ENCODE measurements at places on chromosomes 1 and 21.

DNA sequence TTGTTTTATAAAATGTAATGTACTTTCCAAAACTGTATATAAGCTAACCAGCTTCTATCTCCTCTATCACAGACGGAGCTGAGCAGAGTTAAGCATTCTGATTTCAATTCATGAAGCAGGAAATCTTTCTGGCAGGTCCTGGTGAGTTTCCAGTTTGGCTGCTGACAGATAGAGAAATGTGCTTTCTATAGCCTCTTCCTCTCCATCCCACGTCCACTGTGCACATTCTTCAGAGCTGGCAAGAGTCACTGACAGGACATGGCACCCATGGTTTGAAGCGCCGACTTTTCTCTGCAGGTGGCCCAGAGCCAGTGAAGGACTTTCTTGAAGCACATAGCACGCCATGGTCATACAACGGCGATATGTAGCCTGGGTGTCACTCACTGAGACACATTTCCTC lies 52.3 kb upstream of the POU2F1 start:
- DNase-seq, result no peak

GRCh38 chr1:24147194-24147593 lies 4.3 kb upstream of the IL22RA1 start:
- DNase-seq, result no peak

DNA sequence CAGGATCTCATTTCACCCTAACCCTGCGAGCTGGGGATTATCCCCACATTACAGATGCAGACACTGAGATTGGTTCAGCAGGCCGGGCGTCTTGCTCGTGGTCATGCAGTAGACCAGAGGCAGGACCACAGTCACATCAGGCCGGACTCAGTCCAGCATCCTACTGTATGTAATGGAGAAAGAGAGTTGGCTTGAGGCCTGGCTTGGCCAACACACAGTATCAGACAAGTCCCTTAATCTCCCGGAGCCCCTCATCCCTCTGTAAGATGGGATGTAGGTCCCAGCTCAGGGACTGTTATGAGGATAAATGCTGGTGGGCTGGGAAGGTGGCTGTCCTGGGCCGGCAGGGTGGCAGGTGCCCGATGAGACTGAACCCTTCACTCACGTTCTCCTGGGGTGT lies 66.1 kb upstream of the ACTL8 start:
- DNase-seq, result no peak

GRCh38 chr1:244460197-244460596 lies 876 bp upstream of the CATSPERE start:
- DNase-seq, result no peak

- no peak for DNase-seq
Measured at GRCh38 chr1:175742790-175743459, 470 bp downstream of the TNR start.

DNA sequence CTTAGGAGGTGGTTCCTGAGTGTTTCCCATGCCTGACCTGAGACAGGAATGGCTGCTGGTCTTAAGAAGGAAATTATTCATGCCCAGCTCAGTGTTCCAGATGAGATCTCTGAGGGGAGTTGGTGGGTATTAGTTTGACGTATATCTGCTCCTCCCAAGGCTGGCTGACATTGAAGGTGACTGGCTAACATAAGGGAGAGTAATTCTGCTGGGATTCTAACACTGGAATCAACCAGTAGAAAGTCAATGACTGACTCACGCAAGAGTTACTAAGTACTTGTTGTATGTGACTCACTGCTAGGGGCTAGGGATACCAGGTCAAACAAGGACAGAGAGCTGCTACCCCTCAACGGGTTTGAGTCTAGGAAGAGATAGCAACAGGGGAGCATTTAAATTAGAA lies 177.3 kb downstream of the CACNA1E start:
- no peak for DNase-seq

DNA sequence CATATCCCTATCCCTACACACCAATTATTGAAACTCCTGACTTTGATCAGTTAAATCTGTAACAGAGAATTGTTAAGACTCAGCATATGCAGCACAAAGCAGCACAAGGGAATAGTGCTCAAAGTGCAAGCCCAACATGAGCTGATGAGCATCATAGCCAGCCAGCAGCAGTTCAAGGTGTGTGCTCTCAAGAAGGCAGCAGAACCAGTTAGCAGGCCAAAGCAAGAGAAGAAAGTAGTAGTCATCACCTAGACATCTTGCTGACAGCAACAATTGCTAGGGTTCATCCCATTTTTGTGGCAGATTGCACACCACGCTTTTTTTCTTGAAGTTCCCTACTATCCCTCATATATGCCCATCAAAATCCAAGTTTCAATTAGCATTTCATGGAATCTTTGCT lies 478.3 kb downstream of the COL11A1 start:
- no peak for DNase-seq

GRCh38 chr1:167520711-167521206 lies 2.4 kb upstream of the CD247 start:
- DNase-seq, result no peak

DNA sequence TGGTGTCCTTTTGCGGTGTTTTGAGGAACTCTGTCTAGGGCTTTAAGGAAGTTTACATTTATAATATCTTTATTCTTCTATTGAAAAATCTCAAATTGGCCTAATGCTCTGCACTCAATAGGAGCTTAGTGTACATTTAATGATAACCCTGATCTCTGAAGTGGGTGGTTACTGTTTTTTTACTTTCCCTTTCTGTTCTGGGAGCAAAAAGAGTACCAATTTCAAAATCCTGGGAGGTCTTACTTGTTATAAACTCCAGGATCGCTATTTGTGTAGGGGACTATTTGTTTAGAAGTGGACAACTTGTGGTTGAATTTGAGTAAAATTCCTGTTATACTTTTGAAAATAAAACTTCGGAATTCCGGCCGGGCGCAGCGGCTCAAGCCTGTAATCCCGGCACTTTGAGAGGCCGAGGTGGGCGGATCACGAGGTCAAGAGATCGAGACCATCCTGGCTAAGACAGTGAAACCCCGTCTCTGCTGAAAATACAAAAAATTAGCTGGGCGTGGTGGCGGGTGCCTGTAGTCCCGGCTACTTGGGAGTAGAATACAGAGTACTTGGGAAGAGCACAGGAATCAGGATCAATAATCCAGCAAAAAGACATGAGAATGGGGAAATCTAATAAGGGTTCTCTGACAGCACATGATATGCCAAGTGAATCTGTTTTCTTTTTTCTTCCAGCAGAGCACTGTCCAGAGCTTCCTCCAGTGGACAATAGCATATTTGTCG lies 1.1 kb downstream of the C4BPB start:
- no peak for DNase-seq

- no peak for DNase-seq
Measured at GRCh38 chr1:87108814-87109411, 194.5 kb downstream of the HS2ST1 start.

GRCh38 chr21:39120876-39121599 lies 62.2 kb downstream of the PSMG1 start:
- DNase-seq, result no peak

DNA sequence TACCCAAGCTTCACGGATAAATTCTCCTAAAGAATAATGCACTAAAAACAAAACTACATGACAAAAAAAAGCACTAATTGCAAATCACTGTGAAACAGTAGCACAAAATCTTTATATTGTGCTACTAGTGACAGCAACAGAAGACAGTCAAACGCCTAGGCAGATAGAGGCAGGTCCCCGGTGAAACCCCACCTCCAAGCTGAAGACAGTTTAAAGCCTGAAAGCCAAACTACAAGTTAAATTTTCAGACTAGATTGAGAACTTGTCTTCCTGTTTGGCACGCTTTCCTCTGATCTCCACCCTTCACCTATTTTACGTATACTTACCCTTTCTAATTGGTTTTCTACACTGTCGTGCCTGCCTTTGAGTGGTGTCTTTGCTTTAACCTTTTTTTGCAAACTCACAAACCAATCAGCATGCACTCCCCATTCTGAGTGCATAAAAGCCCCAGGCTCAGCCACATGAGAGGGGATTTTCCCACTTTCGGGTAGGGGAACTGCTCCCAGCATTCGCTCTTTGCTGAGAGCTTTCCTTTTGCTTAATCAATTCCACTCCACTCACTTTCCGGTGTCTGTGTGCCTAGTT lies 3.6 kb upstream of the BACH1 start:
- no peak for DNase-seq

DNA sequence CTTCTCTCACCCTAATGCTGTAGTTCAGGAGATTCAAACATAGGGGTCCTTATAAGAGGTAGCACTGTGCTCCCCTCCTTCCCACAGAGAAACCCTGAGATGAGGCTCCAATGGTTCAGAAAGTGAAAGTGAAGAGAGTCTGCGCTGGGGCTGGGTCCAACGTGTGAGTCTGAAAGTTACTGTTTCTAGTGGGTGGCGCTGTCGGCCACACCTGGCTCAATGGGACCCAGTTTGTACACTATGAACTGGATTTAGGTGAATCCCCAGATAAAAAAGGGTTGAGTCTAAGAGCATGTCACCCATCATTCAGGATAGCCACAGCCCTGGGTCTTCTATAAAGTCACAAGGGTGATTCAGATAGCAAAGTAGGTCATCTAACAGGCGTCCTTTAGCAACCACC lies 2.8 kb downstream of the SMCP start:
- DNase-seq, result no peak

- no peak for DNase-seq
Measured at GRCh38 chr1:223700942-223701637, 11.2 kb upstream of the CAPN2 start.

GRCh38 chr1:66527686-66528085 lies 6.3 kb upstream of the SGIP1 start:
- no peak for DNase-seq

GRCh38 chr1:227429447-227430359 lies 111.4 kb upstream of the CDC42BPA start:
- DNase-seq, result no peak

- DNase-seq, result no peak
Measured at GRCh38 chr21:25307489-25307888, 299.8 kb downstream of the MRPL39 start.

DNA sequence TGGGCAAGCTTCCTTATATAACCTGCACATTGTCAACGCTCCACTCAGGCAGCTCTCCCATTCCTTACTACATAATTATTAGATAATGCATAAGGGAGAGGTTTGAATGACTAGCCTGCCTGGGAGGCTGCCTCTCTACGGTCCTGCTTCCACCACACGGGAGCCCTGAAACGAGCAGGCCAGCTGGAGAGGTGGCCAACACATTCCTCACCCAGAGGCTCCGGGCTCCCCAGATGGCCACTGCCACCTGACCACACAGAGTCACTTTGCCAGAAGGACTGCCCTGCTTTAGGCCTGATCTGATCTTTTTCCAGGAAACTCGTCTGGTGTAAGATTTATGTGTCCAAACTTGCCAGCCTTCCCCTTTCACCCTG lies 27.9 kb downstream of the HIVEP3 start:
- no peak for DNase-seq

GRCh38 chr1:116257341-116257767 lies 115.7 kb upstream of the ATP1A1 start:
- no peak for DNase-seq

GRCh38 chr1:24364975-24365678 lies 46.0 kb downstream of the GRHL3 start:
- no peak for DNase-seq

DNA sequence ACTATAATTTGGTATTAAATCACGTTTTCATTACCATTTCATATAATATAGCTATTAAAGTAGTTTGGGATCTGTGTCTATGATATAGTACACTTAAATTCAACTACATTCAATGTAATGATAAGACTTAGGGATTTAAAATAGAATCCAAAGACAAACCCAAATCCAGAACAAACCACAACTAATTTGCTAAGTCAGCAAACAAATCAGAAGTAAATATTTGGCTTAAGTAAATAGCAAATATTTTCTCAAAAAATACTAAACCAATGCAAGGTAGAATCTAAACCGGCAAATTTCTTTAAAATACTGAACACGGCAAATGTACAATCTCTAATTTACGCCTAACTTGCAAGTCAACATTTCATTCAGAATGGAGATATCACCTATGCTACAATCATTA lies 16.8 kb downstream of the YY1AP1 start:
- no peak for DNase-seq

- DNase-seq, result no peak
Measured at GRCh38 chr1:244089561-244089960, 38.5 kb downstream of the ZBTB18 start.

DNA sequence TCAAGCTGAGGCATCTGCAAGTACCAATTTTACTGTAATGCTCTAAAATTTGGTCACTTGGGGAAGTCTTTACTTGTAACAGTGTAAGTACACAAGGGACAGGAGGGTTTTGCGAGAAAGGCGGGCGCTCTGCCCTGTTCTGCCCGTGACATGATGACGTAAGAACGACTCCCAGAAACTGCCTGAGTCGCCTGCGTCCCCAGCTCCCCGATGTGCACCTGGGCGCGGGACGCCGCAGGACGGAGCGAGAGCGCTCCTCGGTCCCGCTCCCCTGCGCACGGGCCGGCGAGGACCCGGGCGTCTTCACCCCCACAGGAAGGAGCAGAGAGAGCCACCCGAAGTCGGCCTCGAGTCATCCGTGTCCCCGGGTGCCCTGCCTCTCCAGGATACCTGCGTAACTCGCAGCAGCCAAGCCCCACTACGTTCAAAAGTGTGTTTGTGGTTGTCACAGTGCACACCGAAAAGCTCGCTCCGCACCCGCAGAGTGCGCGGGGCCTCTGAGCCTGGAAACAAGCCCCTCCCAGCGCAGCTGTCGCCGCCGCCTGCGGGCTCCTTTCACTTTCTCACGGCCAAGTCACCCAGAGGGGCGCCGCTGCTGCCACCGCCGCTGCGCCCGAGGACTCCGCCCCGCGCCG lies 3.3 kb upstream of the ZBTB18 start:
- no peak for DNase-seq

DNA sequence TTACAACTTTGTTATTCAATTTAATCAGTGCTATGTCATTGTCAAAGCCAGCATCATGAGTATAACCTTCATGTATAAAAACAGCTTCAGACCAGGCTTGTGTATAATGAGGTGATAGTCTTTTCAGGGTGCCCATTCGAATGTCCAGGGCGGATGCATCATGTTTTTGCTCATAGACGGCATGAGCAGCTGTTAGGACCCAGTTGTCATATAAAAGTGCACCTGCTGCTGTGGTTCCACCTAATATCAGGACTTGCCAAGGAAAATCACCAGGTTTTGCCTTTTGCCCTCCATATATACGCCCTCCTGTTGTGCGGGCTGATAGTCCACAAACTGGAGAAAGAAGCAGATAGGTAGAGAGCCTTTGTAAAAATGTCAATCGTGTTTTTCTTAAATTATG lies 14.9 kb downstream of the TARDBP start:
- DNase-seq, result no peak

DNA sequence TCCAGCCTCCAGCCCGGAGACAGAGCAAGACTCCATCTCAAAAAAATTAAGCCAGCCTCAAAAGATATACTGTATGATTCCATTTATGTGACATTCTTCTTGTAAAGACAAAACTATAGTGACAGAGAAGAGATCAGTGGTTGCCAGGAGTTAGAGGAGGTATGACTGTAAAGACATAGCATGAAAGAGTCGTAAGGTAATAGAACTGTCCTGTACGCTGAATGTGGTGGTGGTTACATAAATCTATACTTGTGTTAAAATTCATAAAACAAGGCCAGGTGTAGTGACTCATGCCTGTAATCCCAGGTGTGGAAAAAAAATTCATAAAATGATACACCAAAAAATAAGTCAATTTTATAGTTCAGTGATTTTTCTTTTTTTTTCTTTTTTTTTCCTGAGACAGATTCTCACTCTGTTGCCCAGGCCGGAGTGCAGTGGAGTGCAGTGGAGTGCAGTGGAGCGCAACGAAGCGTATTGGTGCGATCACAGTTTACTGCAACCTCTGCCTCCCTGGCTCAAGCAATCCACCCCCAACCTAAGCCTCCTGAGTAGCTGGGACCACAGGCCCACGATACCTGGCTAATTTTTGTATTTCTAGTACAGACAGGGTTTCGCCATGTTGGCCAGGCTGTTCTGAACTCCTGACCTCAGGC lies 84.9 kb upstream of the CXADR start:
- no peak for DNase-seq

GRCh38 chr1:215957663-215958062 lies 390.6 kb downstream of the KCTD3 start:
- no peak for DNase-seq

Data from cortex of kidney (tissue), 1 donor.